Stimulated activated CD4-positive, alpha-beta T cell treated with anti-CD3 and anti-CD28 coated beads, Interleukin-15, amount 100 ng/mL, for 1 hour (primary cell): ENCODE measurements at places on chromosomes 12 and 14.
A peak's percentile ranks its signal among the peaks of the same experiment; 100 is the strongest.

GRCh38 chr12:112557951-112558630 is 139.3 kb downstream of the PTPN11 start:
- no peak for DNase-seq

DNA sequence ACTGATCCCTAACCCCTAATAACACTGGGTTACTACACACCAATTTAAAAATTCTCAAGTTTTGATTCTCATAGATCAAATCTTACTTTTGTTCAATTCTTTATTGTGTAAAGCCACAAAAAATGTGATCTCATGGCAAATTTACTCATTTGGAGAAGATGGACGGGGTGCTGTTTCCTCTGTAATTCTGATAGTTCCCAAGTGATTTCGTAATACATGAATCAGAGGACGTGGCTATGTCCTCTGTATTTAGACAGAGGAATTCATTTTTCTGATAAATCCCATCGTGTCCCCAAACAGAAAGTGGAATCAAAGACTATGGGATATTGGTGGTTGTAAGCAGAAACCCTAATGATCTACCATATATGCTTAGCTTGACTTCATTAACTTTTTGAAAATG is 76.6 kb upstream of the GNG2 start:
- DNase-seq, result no peak

- no peak for DNase-seq
These were observed 214.5 kb downstream of the PAH start for GRCh38 chr12:102702447-102703114.

DNA sequence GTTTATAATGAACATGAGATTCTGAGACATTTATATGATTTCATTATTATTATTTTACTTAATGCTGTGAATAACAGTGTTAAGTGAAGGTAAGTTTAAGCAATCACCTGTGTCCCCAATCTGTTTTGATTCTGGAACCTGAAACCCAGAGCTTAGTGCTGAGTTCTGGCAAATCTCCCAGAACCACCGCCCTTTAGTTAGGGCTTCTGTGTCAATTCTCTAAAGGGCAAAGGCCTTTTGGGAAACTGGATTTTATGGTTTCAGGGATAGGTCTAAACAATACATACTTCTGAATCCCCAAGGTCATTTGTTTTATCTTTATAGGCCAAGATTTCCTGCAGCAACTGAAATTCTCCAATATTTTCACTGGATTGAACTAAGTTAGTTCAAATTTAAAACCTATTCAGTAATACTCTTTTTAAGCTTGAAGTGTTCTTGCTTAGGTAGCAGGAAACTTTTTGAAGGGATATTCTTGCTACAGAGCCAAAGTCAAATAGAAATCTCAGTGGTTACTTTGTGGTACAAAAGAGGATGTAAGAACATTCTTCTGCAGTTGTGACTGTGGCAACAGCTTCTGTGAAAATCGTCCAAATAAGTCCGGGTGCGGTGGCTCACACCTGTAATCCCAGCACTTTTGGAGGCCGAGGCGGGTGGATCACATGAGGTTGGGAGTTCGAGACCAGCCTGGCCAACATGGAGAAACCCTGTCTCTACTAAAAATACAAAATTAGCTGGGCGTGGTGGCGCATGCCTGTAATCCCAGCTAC is 10.0 kb upstream of the PKP2 start:
- no peak for DNase-seq

DNA sequence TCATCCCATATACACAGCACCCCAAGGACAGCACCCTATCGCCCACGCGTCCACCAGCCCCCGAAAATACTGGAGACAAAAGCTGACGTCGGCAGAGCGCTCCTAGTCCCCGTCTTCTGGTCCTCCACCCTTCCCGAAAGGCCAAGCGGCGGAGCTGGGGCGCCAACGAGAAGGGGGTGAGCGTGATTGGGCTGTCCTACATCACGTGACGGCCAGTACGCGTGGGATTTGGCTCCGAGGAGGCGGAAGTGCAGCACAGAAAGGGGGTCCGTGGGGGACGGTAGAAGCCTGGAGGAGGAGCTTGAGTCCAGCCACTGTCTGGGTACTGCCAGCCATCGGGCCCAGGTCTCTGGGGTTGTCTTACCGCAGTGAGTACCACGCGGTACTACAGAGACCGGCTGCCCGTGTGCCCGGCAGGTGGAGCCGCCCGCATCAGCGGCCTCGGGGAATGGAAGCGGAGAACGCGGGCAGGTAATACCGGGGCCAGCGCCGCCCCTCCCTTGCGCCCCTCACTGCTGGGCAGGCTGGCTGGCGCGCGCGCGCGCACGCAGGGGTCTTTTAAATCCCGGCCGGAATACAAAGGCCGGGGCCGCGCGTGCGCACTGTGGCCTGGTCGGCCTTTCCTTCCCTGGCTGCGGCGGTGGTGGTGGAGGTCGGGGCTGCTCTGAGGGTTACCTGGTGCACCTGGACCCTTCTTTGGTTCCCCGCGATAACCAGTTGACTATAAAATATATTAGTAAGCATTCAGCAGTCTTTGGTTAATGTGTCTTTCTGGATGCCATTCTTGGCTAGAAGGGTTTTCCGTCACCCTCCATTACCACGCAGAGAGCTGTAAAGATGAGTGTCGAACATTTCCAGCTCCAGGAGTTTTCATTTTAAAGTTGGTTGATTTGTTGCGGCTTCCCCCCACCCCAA is at the start of gene TDG:
Gene TDG, plus strand, starts transcription at position 283 of the 915 bp plus-strand sequence. Its CDS starts 166 bp downstream, at position 449.
- DNase-seq, result peak; percentile 90

- no peak for DNase-seq
These were observed 62.3 kb downstream of the BEGAIN start for GRCh38 chr14:100524933-100525243.

GRCh38 chr12:109817627-109818231 is 15.5 kb downstream of the TRPV4 start:
- DNase-seq, result no peak

- no peak for DNase-seq
These were observed 2.7 kb upstream of the MYRFL start for GRCh38 chr12:69822201-69822860.

GRCh38 chr14:75426332-75427125 is 1.3 kb upstream of the JDP2 start:
- no peak for DNase-seq

DNA sequence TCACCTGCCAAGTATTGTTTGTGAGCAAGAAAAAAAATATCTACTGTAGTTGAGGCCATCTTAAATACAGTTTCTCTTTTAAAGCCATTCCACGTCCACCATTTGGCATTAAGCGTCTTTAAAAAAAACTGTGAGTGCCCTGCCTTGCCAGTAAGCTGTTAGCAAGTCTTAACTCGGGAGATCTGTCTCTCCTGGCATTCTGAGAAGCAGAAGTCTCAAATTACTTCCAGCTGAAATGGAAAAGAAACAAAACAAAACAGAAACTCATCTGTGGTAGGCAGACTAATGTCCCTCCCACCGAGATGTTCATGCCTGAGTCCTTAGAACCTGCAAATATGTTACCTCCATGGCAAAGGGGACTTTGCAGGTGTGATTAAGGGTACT is 126.2 kb downstream of the CRADD start:
- no peak for DNase-seq

DNA sequence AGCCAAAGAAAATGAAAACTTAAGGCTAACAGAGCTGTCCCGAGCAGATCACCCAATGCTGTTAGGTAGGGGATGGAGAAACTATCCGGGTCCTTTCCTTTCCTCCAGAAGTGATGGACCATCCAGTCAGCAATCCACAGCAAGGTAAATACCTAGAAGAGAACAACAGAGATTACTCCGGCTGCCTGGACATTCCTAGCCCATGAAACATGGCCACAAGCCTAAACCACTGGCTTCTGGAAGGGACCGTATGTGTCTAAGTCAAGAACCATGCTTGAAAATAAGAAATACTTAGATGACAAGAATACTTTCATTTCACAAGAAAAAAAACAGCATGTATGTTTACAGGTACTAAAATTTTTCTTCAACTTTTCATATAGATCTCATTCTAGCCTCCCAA is 152.9 kb downstream of the SLC41A2 start:
- no peak for DNase-seq

DNA sequence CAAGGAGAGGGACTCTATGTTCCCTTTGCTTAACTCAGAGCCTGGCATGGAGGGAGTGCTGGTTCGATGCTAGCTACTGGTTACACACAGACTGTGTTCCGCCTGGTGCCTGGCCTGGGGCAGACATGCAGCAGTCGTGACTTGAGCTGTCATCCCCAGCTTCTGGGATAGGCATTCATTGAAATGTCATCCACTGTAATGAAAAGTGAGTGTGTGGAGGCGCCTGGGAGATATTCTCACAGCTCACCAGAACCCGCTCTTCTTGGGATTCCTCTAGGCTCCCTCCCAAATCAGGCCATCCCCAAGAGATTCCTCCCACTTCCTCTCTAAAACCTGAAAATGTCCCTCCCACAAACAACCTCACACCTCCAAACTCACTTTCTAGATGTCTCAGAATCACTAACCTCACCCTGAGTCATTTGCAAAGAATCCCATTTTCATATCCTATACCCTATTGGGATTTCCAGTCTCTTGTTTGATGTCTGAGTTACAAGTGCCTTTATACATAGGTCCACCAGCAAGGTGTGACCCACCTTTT is 82.8 kb downstream of the CRACR2A start:
- no peak for DNase-seq

DNA sequence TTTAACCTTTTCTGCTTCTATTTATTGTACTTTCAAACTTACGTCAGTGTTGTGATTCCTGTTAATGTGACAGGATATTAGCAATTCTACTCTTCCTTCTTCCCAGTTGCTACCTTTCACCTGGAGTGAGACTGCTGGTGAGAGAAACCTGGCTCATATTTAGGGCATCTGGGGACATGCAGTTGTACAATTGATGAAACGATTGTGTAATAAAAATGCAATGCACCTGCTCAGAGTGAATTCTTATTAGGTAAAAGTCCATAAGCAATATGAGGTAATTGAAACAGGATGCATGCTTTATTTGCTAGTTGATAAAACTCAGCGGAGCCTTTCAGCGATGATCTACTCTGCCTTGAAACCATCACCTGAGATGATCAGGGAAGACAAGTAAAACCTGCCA is 116.1 kb upstream of the FBXO33 start:
- no peak for DNase-seq

- DNase-seq, result peak; percentile 42
These were observed 73.1 kb upstream of the CEP83 start for GRCh38 chr12:94532490-94533422.

DNA sequence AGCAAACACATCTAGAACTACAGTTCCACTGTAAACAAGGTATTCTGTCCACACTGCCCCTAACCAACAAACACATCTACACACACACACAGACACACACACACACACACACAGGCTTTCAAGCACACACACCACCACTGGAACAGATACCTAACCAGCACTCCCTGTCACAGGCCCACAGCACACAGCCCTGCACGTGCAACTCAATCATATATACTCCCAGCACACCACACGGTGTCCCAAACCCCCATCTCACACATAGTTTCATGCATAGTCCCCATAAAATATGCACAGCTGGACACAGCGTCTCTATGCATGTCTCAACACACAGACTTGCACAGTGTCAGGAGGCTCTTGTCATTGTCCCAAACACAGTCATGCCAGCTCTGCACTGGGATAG is 27.6 kb downstream of the KRT8 start:
- no peak for DNase-seq

DNA sequence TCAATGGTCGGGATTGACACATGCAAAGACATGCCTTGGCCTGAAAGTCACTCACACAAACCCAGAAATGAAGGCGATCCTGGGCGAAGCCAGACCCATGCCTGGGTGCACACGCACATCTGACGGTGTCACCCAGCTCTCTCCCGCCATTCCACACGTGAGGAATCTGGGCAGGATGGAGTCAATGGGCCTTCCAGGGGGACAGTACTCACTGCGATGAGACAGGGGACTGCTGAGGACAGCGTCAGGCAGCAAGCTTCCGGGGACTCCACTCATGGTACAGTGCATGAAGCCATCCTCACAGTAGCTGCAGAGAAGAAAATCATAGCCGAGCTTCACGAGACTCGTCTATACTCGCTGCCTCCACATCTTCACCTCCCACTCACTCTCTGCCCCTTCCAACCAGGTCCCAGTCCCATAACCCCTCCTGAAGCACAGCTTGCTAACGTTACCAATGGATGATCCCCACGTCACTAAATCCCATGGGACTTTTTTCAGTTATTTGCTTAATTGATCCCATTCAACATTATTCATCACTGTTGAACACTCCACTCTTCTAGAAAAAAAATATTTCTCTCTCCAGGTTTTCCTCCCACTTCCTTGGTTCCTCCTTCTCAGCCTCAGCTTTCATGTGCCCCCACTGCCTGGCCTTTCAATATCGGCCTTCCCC is 77.8 kb downstream of the VWF start:
- DNase-seq, result no peak

DNA sequence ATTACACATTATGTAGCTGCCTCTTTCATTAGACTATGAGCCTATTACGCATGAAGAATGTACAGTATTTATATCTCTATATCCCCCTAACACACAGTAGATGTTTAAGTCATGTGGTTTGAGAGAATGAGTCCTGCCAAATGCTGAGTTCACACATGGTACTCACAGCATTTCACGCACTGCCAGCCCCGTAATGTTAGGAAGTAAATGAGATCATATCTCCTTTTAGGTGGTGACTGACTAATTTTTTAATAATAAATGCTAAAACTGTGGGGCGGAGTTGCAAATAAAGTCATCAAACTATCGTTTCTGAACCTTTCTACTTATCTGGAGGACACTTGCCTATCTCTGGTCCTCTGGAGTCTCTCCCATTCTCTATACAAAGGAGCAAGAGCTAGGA is 343.8 kb downstream of the ADAMTS20 start:
- DNase-seq, result no peak

DNA sequence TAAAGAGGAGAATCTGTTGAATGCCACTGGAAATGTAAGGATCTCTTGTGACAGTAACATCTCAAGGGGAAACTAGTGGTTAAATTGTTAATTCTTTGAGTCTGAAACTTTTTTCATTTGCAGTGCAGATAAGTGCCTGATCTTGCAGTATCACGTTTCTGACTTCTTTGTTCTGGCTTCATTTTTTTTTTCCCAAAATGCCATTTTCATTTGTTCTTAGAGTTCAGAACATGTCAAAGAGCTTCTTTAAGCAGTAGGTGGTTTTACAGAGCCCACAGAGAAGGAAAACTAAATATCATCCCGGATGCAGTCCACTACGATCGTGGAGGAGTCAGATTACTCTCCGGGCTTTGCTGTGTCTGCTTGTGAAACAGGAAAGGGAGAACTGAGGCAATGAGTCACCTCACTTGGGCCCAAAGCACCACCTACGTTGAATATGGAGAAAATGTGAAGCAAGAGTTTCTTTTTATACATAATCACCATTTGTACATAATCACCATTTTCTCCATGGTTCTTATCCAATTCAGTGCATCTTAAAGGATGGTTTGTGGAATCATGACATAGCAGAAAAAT is 43.9 kb downstream of the HMGA2 start:
- no peak for DNase-seq
